T-cell (primary cell): ENCODE measurements at places on chromosomes 5 and 9.

DNA sequence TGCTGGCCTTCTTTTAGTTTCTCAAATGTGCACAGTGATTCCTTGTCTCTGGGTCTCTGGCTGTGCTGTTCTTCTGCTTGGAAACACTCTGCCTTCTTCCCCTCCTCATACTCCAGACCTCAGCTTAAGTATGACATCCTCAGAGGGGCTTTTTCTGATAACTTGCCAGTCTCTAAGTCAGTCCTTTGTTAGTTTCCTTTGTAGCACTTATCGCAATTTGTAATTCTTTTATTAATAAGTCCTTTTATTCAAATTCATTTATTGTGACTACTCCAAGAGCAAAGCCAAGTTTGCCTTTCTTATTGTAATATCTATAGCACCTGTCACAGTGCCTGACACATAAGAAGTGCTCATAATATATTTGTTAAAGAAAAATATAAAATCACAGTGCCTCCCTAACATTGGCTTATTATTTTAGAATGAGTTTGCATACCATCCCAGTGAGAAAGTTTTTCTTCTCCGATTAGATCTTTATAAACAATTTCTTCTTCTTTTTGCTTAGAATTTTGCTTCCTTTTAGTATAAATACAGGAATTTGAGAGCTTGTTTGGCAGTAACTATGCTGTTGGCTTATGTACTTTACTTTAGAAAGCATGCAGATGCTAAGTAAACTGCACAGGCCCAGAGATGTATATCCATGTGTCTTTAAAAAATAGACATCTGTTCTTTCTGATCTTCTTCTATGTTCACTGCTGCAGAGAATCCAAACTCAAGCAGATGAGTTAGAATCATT, 198.0 kb downstream of the GAS1 start:
- no peak for DNase-seq

- DNase-seq, result no peak
These were observed 4.3 kb upstream of the AHRR start for GRCh38 chr5:317086-317811.

DNA sequence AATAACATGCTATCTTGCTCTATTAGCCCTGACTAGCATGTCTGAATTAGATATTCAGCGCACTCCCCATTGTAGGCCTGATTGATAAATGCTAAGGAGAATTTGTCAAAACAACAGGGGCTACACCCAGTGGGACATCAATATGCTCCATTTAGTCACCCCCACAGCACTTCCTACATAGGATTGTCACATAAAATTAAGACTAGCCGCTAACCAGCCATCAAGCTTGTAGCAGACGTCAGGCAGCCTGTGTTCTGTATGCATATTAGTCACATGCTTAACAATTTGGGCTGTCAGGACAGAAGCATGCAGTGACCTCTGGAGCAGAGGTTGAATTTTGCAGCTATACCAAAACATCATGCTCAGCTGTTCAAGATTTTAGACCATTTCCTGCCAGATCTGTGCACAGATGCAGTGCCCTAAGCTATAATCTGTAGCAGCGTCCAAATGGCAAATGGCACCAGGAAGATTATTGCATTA, 197.4 kb upstream of the ISL1 start:
- DNase-seq, result no peak

DNA sequence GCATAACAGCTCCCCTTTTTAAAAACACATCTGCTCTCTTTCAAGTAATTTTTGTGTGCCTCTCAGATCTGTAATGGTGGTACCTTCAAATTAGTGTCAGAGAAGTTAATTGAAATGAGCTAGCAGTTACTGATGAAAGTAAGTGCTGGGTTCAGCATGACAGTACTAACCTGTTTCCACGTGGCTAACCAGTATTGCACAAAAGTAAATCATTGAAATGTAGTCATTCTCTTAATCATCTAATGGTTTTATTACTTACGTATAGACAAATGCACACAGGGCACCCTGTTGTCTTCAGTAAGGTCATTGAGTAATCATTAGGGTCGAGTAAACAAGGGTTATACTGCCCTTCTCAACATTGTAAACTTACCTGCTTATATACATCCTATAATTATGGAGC, 157.8 kb upstream of the PRR16 start:
- DNase-seq, result no peak

DNA sequence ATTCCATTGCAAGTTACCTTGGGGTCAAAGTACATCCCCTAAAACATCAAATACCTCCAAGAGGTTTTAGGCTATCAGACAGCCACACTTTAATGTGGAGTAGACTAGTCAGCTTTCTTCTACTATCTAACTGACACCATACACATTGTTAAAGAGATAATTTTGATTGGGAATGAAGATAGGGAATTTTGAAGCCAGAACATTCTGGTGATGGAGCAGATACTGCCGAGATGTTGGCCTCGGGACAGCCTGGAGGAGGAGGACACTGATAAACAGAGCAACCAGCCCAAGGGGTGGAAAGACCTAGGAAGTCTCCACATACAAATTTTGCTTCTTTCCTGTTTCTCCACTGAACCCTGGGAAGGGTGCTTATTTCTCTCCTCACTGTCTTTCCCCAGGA, 14.9 kb downstream of the TJP2 start:
- DNase-seq, result no peak

- DNase-seq, result no peak
These were observed 53.6 kb upstream of the FST start for GRCh38 chr5:53426878-53427277.

- no peak for DNase-seq
These were observed 46.2 kb downstream of the ASS1 start for GRCh38 chr9:130490981-130491380.

DNA sequence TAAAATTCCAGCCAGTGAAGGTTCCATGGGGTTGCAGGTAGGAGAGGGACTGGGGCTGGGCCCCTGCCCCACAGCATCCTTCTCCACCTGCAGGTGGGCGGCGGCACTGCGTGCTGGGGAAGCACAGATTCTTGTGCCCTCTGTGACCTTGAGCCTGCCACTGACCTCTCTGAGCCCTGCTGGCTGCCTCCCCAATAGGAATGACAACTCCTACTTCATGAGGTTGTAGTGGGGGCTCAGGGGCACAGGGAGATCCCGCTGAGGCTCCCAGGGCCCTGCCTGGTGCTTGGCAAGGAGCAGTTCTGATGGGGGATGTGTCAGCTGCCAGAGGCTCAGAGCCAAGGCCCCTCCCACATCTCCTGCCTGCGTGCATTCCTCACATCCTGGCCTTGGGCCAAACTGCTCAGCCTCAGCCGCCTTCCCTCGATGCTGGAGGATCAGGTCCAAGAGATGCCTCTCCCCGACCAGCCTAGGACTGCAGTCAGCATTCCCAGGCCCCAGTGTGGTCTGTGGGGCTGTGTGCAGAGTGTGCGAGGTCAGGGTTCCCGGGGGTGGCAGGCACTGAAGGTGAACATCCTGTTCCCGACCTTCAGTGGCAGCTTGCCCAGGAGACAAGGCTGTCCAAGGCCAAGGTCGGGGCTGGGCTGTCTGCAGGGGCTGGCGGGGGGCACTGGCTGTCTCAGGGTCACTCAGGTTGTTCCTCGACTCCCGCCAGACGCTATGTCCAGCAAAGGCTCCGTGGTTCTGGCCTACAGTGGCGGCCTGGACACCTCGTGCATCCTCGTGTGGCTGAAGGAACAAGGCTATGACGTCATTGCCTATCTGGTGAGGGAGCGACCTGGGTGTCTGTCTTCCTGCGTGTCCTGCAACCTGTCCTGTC, 7.0 kb downstream of the ASS1 start:
- DNase-seq, result no peak

GRCh38 chr5:173556142-173557028, 60.1 kb downstream of the BOD1 start:
- no peak for DNase-seq

GRCh38 chr9:93708987-93709302, 132.6 kb downstream of the PHF2 start:
- no peak for DNase-seq

DNA sequence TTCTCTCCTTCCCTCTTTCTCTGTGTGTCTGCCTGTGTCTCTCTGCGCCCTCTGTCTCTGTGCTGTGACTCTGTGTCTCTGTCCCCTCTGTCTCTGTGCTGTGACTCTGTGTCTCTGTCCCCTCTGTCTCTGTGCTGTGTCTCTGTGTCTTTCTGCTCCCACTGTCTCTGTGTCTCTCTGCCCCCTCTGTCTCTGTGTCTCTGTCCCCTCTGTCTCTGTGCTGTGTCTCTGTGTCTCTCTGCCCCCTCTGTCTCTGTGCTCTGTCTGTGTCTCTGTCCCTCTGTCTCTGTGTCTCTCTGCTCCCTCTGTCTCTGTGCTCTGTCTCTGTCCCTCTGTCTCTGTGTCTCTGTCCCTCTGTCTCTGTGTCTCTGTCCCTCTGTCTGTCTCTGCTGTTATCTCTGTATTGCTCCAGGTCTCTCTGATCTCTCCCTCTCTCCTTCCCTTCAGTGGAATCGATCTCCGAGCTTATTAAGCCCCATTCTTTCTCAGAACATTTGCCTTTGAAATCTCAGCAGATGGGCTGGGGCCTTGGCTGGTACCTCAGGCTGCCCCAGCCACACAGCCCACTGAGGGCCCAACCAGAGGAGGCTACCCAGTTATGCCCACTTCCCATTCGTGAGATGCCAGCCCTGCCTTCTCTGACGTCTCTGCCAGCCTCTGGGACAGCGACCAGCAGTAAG, 33.4 kb upstream of the FIBCD1 start:
- no peak for DNase-seq

DNA sequence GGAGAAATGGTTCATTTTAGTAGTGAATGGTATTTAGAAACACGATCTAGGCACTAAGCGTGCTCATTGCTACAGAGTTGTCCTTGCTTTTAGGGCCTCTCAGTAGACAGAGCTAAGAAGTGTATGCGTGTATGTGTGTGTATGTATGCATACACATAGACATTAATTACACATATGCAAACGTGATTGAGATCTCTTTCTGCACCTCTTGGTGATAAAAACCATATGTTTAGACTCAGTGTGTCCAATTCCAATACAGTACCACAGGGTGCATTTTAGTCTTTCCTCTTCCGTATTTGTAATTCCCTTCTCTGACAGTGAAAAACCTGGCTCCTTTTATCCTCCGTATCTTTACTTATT, 13.1 kb downstream of the TRIO start:
- DNase-seq, result no peak

- DNase-seq, result no peak
These were observed 59.8 kb downstream of the ARHGEF37 start for GRCh38 chr5:149641000-149641576.

DNA sequence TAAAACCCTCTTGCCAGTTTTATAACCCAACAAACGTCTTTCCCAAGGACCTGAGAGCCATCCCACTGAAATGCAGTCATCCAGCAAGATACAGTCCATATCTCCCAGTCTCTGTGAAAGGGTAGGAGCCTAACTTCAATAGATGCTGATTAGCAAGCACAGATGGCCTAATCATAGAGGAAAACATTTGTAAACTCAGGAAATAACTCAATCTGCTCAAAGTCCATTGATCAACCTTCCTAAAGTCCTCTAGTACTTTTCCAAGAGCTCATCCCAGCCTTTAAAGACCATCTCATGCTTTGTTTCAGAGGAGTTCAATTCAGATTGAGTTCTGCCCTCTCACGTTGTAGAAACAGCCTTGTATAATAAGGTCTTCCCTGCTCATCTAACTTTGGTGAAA, 324.2 kb downstream of the MRPS30 start:
- no peak for DNase-seq

DNA sequence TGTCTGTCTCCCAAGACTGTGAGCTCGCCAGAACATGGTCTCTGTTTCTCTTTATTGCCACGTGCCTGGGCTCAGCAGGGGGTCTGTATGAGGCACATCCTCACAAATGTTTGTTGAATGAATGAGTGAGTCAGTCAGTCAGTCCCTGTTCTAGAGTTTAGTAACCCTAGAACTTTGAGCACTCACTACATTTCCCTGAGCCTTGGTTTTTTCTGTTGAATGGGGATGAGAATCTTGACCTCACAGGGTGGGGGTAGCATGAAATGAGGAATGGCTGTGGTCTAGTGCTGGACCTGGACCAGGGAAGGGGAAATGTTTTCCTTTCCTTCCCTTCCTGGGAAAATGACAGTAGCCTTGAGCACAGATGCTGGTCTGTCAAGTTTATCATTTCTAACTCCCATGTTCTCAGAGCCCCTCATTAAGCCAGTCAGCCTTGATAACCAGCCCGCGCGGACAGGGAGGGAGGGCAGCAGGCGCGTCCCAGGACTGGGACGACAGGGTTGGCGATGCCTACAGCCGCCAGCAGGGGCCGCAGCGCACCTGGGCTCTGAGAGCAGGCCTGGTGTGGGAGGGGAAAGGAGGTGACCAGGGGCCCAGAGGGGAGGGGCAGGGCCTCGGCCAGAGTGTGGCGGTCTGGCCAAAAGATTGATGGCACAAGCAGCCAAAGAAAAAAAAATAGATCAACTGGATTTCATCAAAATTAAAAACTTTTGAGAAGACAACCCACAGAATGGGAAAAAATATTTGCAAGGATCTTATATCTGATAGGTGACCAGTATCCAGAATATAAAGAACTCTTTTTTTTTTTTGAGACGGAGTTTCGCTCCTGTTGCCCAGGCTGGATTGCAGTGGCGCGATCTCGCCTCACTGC, 24.1 kb upstream of the WNK2 start:
- peak; percentile 61 for DNase-seq

DNA sequence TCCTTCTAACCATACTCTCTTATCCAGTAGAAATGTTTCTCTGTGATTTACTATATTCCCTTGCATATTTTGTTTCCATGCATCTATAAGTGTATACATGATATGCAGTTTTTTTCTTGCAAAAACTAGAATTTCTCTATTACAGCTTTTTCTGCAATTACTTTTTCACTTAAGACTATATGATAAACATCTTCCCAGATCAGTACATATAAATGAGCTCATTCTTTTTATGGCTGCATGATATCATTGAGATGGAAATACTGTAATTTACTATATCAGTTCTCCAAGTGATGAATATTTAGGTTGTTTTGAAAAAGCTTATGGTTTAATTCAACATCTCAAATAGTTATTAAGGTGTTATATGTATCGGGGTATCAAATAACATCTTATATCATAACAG, 18.1 kb upstream of the ZNF608 start:
- no peak for DNase-seq

DNA sequence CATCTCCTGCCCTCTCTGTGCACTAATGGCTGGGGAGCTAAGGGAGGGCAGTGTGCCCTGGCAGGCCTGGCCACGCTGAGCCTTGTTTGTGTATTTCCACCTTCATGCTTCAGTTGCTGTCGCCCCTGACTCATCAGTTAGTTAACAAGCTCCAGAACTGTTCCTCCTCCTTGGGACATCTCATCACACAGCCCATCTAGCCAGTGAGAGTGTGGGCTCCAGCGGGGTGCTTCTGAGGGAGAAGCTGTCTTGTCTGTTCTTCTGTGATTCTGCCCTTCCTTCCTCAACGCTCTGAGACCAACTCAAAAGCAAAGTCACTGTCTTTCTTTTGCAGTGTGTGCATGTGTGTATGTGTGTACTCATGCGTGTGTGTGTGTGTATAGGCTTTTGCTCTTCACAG, 58.3 kb upstream of the CPEB4 start:
- no peak for DNase-seq
